GM04503 (cell line): ENCODE measurements at places on chromosomes 4 and X.
A peak's percentile ranks its signal among the peaks of the same experiment; 100 is the strongest.

DNA sequence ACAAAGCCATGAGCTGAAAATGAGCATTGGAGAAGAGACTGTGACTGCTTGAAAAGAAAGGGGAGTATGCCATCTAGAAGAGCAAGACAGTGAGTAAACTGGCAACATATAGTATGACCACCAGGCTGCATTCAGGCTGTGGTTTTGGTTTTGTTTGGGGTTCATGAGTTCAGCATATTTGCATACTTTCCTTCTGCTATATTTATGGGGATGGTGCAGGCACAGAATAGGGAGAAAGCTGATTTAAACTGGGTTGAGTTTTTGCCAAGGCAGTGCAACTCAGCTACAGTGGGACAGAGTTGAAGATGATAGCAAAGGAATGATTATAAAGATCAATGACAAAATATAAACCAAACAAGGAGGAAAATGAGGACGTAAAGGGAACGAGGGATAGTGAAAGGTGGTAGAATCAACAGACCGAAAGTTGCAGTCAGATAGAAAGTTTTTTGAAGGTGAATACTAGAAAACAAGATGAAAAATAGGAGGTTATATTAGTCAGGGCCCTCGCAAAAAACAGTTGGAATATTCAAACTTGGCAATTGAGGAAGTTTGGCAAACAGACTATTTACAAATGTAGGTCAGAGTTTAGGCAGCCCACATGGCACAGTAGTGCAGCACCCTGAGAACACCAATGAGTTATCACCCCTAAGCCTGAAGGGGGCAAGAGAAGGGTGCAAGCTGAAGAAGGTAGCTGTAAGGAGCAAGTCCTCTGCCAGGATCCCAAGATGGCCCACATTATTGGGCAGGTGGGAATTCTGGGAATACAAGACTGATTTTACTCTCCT lies 114.8 kb upstream of the MAP9 start:
- DNase-seq: no peak

DNA sequence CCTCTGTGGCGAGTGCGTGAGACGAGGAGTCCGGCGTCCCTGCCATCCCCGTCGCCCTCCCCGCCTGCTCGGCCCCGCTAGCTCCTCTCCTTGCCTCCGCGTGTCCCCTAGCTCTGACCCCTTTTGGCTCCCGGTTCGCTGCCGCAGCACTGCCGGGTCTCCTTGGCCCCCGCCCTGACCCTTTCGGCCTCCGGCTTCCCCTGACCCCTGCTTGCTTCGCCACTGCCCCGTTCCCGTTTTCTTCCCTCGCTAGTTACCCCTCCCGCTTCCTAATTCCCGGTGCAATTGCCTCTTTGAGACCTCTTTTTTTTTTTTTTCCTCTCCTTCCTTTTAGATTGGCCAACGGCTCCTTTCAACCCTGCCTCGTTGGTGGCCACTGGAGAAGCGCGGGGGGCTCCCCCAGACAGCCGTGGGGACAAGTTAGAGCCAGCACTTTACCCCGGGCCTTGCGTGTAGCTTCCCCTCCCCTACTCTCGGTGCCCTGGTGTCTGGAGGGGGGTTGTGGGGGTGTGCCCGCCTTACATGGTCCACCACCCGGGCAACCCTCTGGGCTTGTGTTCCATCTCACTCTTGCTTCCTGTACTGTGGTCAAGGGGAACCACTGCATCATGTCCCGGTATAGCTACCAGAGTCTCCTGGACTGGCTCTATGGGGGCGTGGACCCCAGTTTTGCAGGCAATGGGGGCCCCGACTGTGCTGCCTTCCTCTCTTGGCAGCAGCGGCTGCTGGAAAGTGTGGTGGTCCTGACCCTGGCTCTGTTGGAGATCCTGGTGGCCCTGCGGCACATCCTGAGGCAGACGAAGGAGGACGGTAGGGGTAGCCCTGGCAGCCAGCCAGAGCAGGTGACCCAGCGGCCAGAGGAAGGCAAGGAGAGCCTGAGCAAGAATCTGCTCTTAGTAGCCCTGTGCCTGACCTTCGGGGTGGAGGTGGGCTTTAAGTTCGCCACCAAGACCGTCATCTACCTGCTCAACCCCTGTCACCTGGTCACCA lies 548 bp downstream of the TMEM164 start:
- no peak for DNase-seq

- DNase-seq: no peak
These were observed 283.1 kb downstream of the HNRNPD start for GRCh38 chr4:82090717-82091116.

GRCh38 chrX:8139716-8140115 lies 31.4 kb downstream of the VCX2 start:
- no peak for DNase-seq

DNA sequence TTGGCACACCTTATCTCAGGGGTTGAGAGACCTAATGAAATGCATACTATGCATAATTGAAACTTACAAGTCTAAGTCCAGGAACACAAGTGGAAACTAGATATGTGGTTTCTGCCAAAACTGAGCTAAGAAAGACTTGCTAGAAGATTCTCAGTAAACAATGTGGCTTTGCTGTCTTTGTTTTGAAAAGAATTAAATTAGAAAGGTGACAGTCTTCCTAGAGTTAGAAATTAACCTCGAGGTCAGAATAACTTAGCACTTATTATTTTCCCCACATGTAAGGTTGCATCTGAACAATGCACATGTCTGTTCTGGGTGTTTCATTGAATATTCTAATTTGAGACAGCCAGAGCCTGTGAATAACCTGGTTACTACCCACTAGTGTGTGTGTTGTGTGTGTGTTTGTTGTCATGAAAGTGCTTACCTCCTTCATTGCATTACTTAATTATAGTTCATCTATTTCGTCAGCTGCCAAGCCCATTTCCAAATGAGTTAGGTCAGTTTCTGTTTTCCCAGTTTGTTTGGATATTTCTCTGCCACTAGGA lies 1.5 kb downstream of the EREG start:
- no peak for DNase-seq

DNA sequence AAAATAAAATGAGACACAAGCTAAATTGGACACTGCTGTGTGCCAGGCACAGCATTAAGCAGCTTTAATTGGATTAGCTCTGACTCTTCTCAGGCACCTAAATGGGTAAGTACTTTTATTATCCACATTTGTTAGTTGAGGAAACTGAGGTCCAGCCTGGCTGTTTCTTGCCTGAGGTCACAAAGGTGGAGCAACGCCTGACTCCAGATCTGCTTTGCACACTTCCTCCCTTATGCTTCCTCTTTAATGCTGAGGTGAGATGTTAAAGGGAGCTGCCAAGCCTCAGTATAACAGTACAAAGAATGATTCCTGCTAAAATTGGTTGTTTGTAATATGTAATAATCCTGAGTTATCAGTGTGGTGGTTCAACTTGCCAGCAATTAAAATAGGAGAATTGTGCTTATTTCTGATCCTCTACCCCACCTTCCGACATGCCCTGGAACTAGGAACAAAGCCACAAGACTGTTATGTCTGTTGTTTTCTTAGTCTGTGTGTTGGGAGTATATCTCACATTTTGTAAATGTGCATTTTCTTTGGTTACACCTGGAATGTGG lies 74.4 kb downstream of the AFF1 start:
- no peak for DNase-seq

GRCh38 chr4:3388471-3389232 lies 53.1 kb upstream of the HGFAC start:
- peak; percentile 72 for DNase-seq

DNA sequence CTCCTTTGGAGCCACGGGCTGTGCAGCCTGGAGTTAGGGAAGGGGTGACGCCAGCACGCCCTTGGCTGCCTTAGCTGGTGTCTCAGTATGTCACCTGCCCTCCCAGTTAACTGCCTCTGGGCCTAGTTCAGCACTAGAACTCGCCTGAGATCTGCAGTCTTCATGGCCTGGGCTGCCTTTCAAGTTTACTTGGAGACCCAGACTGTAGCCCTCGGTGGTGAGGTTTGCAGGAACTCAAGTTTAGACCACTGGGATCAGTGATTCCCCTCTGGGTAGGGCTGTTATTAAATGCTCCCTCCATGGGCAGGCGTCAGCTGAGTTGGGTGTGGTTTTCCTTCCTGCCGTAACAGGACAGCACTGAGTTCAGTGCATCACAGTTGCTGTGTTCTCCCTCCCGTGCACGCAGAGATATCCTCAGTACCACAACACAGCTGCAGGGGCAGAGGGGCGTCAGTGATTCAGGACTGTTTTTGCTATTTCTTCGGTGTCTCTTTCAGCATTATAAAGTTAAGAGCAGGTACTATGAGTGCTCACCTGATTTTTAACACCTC lies 30.5 kb downstream of the PLAC8 start:
- no peak for DNase-seq

- DNase-seq: no peak
These were observed 347.8 kb downstream of the GRID2 start for GRCh38 chr4:92651536-92651935.

DNA sequence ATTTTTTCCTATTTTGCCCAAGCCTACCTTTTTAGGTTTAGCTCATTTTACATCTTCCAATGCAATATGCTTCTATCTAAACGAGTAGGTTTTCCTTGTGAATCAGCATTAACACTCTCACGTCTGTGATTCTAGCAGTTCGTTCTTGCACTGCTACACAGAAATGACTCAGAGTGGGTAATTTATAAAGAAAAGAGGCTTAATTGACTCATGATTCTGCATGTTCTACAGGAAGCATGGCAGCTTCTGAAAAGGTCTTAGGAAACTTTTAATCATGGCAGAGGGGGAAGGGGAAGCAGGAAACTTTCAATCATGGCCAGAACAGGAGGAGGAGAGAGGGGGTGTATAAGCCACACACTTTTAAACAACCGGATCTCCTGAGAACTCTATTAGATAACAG lies 44.9 kb downstream of the SPANXN1 start:
- DNase-seq: no peak

- no peak for DNase-seq
These were observed 62.8 kb upstream of the DIAPH2 start for GRCh38 chrX:96621811-96622210.

GRCh38 chrX:20653070-20653469 lies 386.4 kb upstream of the RPS6KA3 start:
- no peak for DNase-seq

- DNase-seq: no peak
These were observed 1.3 kb downstream of the ASB12 start for GRCh38 chrX:64229154-64229553.

- DNase-seq: no peak
These were observed 588.3 kb downstream of the SPRY1 start for GRCh38 chr4:123984886-123985285.

- DNase-seq: no peak
These were observed 30.3 kb upstream of the SLC2A9 start for GRCh38 chr4:10051517-10052135.

DNA sequence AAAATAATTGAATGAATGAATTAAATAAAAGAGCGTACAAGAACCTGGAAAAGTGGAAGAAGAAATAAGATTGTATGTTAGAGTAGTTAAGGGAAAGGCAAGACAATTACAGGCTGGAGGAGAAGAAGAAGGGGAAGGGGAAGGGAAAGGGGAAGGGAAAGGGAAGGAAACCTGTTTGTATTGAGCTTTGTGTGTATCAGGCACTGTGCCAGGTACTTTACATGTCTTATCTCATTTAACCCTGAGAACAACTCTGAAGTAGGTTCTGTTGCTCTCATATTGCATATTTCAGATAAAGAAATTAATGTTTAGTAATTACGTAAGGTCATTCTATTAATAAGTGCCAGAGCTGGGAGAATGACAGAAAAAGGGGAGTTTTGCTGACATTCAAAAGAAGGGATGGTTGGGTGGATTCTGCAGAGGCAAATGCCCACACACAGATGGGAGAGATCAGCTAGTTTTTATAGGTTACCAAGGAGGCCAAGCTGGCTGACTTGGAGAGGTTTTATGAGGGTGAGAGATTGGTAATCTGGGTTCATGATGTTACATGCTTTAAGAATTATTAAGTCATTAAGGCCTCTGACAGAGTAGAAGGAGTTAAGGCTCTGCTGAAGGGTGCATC lies 92.3 kb upstream of the LCORL start:
- DNase-seq: no peak

GRCh38 chrX:153927922-153928760 lies 2.1 kb upstream of the ARHGAP4 start:
- DNase-seq: peak; percentile 87

DNA sequence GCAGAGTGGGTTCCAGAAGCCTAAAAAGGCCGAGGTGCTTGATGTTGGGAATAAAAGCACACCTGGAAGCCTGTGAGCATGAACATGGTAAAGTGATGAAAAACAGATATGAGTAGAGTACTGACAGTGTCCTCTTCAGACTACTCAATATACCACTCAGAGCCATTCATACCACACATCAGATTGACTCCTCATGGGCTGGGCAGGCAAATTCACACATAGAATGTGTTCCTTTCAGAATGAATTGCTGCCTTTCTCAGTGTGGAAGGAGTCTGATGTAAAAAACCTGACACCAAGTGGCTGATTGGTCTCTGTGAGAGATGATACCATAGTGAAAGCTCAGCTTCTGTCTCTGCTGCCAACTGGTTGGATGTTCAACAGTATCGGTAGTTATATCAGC lies 442.7 kb downstream of the RAPGEF2 start:
- DNase-seq: no peak

DNA sequence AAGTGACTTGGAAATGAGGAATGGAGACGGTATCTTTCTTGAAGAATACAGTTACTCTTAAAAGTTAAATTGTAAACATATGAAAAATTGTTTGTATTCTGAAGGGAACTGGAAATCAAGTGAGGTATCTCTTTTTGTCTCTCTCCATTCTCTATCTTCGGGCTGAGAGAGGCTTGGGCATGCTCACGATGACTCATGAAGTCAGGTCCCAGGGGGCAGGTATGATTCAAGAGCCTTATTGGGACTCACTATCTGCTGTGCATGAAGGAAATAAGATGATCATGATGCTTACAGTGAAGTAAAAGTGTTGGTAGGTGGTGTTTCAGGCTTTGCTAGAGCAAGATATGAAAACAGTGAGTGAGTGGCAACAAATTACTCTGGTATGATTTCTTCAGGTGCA lies 200.4 kb upstream of the PITX2 start:
- DNase-seq: peak; percentile 11

DNA sequence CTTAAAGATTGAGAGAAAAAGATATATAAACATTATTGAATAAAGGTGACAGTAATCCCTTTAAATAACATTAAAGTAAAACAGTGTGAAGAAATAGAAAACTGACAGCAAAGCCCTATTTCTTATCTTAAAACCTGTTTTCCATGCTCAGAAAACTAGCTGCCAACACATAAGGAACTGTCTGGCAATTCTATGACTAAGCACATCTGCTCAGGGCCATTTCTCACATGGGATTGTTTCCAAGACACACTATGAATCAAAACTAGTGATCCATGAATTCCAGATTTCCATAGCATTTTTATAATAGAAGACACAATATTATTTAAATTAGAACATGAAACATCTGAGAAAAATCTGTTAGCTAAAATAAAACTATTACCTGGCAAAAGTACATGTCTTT lies 113.4 kb downstream of the SCLT1 start:
- DNase-seq: peak; percentile 37

GRCh38 chrX:43467608-43468234 lies 188.4 kb upstream of the MAOA start:
- DNase-seq: no peak

GRCh38 chr4:38068107-38068506 lies 107.9 kb downstream of the PTTG2 start:
- no peak for DNase-seq

DNA sequence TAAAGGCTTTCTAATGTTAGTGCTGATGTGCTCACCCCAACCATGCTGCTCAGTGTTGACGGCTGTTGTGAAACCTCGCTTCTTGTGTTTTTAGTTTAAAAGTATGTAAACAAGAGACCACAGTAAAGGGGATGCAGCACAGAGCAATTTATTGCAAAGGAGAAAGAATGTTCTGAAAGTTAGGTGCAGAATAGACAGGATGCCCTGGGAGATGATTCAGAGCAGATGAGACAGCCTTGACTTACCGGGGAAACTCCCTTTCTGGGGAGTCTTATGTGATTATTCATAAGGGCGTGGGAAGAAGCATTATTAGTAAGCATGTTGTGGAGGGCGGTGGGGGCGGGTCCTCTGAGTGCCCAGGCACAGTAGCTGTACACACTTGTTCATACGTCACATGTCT lies 47.7 kb downstream of the EVC start:
- DNase-seq: peak; percentile 99
